ENCODE measurements at places on chromosomes 1 and 21.

DNA sequence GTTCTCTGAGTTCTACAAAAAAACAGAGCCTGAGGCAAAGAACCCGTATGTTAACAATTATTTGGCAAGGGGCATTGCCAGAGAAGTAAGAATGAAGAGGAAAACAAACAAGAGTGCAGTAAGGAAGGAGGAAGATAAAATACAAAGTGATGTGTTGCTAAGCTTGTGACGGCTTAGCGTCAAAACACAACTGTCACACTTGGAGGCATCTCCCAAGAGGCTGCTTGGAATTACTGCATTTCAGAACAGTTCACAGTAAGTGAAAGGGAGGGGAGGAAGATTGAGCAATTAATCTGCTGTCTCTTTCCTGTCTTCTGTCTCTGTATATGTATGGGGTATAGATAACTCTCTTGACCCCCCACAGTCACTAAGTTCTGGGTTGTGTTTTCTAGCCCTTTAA, 1017.0 kb upstream of the TMPRSS15 start:
- DNase-seq: no peak

DNA sequence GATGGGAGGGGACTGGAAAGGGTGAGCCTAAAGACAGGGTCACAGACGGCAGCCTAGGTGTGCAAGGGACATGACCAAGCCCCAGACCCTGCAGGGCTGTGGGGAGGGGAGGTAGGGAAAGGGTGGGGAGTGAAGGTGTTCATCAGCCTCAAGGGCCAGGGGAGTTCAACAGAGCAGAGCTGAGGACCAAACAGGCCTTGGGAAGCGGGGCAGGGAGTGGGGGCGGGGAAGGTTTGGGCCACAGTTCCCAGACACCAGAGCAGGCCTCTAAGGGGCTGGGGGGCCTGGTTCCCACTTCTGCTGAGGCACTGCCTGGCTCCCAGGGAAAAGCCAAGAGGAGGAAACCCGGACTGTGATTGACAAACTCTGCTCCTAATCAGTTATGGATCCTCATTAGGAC, 456.3 kb downstream of the MATN1 start:
- no peak for DNase-seq

DNA sequence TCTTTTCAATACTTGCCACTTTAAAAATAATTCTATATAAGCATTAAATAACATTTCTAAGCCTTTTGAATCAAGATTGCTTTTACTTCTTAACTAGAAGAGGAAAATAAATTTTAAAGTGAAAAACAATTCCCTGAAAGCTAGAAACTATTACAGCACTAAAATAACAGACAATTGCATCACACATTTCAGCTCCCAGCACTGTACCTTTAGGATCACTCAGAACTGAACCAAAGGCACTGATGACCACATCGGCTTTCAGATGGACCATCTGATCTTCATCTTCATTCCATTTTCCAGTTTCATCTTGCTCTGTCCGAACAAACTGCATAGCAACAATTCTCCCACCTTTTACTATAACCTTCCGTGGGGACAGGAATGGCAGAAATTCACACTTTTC, 347.3 kb downstream of the DPYD start:
- no peak for DNase-seq

DNA sequence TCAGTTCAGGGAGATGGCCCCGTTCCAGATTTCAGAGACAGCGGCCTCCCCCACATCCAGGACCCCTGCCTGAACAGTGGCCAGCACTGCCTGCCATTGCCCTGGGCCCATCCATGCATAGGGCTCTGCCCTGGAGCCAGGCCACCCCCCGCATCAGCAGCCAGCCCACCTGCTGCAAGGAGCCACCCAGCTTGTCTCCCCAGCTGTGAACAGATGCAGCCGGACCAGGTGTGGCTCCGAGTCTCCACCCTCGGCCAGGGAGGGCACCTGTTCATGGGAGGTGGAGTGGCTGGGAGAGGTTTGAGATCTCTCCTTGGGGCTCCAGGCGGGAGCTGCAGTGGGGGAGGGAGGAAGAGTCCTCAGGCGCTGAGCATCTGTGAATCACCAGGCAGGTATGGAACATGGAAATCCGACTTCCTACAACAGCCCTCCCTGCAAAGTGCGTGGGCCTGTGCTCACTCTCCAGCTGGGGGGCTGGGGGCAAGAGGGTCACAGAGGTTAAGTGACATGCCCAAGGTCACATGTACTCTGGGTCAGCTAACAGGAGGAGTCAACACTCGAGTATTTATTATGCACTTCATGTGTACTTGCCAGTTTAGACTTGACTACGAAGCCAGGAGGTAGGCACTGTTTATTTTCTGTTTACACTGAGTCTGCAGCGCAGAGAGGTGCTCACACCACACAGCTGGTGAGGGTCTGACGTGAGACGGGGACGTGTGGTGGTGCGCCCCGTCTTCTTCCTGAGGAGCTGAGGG, 4.8 kb upstream of the HES5 start:
- DNase-seq: no peak

DNA sequence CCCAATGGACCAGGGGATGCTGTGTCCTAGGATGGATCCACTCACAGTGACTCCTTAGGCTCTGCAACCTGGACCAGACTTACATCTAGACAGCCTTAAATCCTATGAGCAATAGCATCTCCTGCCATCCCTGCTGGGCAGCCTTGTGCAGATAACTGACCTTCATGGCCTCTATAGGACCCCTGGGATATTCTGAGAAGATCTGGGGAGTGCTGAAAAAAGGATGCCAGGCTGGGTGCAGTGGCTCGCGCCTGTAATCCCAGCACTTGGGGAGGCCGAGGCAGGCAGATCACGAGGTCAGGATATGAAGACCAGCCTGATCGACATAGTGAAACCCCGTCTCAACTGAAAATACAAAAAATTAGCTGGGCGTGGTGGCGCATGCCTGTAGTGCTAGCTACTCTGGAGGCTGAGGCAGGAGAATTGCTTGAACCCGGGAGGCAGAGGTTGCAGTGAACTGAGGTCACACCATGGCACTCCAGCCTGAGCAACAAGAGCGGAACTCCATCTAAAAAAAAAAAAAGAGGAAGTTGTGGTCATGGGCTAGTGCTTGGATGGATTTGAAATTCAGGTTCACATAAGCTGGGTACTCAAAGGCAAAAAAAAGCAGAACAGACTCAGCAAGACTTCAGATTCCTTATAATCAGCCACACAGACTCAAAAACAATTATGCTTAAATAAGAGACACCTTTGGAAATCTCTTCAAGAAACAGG, 10.9 kb upstream of the SH2D1B start:
- no peak for DNase-seq

GRCh38 chr21:42659416-42660117, 6.1 kb downstream of the PDE9A start:
- DNase-seq: no peak

DNA sequence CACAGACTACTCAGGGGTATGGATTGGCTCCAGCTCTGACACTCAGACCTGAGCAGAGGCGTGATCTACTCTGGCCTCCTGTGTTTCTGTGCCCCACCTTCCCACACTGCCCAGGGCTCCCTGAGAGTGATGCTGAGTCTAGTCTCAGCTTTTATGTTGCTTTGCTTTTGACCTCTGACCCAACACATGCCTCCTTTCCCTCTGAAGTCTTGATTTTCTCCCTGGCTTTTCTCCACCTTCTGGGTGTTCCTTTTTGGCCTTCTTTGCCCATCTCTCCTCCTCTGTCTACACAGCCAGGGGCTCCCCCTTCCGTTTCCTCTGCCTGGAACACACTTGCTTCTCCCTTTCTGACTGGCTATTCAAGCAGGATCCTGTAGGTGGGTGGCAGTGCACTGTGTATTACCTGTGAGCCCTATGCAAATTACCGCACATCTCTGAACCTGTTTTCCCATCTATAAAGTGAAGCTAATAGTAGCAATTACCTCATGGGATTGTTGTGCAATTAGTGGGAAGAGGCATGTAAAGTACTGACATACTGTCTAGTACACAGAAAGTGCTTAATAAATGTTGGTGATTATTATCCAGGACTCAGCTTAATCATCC, 13.7 kb upstream of the MEX3A start:
- DNase-seq: no peak

- DNase-seq: no peak
Measured at GRCh38 chr1:42932442-42932941, 26.2 kb downstream of the SLC2A1 start.

DNA sequence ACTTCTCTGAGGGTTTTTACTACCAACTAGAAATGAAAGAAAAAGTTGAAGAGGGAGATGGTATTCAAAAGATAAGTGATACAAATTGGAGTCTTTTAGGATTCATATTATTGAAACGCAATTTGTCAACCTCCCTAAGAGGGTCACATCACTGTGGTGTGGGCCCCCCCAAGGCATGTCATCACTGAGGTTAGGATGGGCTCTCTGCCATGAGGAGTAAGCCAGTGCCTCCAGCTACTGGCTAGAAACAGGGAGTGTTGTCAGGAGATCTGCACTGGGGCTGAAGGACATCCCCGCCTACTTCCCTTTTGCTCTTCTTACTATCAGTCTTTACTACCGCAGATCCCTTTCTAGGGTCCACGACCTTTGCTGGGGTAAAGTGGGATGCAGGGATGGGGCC, 25.9 kb downstream of the ITSN1 start:
- DNase-seq: no peak

DNA sequence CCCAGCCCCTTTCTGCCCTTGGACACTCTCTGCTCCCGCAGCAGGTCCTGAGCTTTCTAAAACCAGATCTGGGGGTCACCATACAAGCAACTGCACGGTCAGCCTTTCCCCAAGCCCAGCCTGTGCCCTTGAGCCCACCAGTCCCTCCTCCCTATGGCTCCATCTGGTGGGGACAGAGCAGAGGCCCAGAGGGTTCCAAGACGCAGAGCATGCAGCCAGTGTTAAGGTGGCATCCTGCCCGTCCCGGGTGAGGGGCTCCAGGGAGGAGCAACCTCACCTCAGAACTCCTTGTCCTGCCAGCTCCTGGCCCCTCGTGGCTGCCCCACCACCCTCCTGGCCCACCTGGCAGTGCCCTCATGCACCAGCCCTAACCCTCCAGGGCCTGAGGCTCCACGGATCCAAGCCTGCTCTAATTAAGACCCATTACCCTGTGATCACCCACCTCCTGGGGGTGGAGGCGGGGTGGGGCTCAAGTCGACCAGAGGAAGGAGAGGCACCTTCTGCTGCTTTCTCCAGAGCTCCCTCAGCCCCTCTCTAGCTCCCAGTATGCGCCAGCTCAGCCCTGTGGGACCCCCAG, 8.5 kb downstream of the CHD5 start:
- DNase-seq: no peak

- DNase-seq: no peak
Measured at GRCh38 chr1:5503556-5504363, 488.5 kb downstream of the NPHP4 start.

- DNase-seq: no peak
Measured at GRCh38 chr1:15998929-15999328, 5.1 kb upstream of the SRARP start.

GRCh38 chr1:173954179-173954578, 37.1 kb upstream of the SERPINC1 start:
- DNase-seq: no peak

All from GM12891 (cell line).